ENCODE measurements at places on chromosomes 2 and 18.

- DNase-seq: no peak
These were observed 78.9 kb downstream of the EHD3 start for GRCh38 chr2:31312898-31313297.

DNA sequence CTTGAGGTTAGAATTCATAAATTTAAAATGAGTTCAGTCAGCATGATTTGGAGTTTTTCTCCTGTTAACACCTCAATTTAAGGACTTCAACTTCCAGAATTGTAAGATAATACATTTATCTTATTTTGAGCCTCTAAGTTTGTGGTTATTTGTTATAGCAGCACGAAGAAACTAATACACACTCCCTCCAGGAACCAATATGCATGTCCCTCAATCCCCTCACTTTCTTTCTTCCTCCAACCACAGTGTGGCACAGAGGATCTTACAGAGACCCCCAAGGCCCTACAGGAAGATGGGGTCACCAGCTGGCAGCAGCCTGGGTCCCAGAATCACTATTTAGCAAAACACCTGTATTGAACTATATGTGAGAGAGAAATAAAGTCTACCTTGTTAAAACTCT is 242.0 kb downstream of the RAD51AP2 start:
- DNase-seq: no peak

- no peak for DNase-seq
These were observed 105.4 kb upstream of the MMADHC start for GRCh38 chr2:149692961-149693396.

GRCh38 chr2:15059870-15060512 is 427.5 kb downstream of the LRATD1 start:
- DNase-seq: no peak

DNA sequence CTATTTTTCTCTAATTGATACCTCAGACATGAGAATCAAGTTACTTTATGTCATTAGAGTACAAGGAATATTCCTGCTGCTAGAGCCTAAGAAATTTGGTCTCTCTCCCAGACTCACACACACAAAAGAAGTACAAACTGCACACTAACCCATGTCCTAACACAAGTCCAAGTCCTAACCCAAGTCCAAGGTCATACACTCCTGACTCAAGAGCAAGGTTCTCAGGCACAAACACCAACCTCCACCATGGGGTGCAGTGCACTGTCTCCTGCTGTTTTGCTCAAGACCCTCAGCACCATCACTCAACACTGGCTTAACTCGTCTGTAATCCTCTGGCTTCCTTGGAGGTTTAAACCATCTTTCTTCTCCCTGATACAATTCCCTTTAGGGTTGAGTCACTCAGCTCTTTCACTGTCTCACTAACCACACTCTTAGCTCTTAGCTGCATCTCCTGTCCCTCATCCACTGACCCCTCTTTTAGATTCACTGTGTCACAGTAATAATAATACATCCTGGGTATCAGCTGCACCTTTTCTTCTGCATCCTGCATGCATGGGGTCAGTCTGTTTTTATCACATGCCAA is 129.8 kb downstream of the BCL2L11 start:
- no peak for DNase-seq

DNA sequence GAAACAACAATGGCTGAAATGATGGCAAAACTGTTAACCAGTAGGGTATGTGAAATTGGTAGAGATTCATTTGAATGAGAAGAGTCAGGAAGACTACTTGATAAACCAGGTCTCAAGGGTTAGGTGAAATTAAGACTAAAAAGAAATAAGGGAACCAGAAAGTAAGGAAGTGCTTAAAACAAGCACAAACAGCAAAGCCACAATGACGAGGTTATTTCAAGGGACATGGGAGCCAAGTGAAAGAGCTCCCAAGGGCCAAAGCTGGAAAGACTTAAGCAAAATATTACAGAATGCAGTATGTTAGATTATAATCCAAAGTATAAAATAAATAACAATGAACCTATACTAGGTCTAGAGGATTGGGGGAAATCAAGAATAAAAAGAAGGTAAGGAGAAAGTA is 19.3 kb upstream of the CD302 start:
- no peak for DNase-seq

GRCh38 chr2:81583311-81584108 is 1279.0 kb upstream of the LRRTM1 start:
- DNase-seq: no peak

- no peak for DNase-seq
These were observed 55.0 kb downstream of the MTHFD2 start for GRCh38 chr2:74253306-74253970.

DNA sequence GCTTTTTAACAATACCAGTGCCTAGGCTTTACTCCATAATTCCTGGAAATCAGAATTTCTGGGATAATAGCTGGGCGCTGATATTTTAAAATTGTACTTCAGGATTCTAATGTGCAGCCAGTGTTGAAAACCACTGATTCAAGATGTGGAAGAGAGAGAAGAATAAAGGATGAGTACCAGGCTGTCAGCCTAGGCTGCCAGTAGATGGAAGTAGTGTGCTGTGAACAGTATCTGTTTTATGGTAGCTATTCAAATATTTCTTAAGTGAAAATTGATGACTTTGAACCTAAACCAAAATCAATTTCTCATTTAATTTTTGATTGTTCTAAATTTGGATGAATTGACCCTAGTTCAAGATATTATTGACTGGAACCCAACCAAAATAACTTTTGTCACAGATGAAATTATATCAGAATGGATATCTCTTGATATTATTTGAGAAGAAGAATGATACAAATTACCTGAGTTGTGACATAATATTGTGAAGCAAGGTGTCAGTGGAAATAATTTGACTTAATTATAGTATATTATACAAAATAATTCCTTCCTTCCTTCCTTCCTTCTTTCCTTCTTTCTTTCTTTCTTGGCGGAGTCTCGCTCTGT is 88.0 kb downstream of the COMMD1 start:
- no peak for DNase-seq

DNA sequence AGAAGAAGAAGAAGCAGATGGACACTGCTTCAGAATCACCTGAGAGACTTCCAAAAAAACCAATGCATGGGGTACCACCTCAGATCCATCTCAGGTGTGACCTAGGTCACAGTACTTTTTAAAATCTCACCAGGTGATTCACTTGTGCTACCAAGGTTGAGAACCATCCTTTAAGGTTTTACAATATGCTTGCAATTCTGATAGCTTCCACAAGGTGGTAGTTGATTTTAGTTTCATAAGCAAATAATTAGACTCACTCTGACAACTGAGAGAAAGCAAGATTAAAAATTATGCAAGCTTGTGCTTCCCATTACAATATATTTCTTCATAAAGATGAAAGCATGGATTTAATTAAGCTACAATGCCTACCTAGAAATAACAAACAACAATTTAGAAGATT is 355.1 kb downstream of the EN1 start:
- DNase-seq: no peak

DNA sequence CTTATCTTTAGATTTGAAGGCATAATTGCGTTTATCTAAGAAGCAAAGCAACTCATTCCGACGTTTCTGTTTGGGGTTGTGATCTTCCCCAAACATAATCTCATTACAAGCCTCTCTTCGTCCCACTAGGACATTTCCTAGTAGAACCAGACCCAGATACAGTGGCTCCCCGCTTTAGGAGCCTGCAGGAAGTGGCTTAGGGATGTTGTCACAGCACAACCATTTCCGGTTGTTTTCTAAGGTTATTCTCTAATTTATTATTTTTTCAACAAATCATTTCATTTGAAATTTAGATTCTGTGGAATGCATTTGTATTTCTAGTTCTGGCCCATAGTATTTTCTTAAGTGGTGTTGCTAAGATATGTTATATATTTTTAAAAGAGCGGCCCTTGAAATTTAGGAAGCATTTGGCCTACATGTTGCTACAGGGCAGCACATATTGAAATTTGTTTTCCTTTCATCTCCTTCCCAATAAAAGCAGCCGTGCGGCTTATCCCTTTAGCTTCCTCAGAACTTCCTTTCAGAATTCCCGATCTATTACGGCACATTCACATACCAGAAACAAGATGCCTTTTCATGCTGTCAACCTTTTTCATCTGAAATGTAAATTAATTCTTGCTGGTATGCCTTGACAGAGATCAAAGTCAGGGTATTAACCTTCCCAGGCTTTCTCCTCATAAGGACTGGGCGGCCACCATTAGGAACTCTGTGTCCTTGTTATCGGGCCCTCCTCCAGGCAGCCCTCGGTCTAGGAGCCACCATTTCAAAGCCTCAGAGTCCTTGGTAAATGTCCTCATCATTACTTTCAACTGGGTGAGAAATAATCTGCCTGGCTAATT is 210.9 kb upstream of the SP5 start:
- no peak for DNase-seq

GRCh38 chr2:24317491-24317920 is 42.8 kb downstream of the ITSN2 start:
- DNase-seq: peak; percentile 13

DNA sequence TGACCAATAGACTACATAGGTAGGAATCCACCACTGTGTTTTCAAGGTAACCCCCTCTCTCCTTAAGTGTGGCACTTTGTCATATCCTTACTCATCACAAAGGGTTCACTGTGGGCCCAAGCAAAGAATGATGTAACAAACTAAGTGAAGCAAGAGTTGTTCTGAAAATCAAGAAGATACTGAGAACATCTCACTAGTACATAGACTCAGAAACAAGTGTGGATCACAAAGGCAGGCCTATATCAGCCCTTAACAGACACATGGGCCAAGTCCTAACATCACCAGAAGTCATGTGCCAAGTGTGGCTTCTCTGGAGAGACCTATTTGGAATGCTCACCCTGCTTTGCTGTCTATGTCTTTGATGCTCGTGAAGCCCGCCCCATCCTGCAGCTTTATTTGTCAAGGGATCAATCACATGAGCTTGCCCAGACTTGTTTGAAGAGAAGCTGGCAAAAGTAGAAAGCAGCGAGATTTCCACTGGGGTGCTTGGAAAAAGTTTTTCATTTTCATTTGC is 131.2 kb upstream of the TTC39C start:
- no peak for DNase-seq

GRCh38 chr2:26976237-26976636 is 5.8 kb downstream of the MAPRE3 start:
- DNase-seq: no peak

DNA sequence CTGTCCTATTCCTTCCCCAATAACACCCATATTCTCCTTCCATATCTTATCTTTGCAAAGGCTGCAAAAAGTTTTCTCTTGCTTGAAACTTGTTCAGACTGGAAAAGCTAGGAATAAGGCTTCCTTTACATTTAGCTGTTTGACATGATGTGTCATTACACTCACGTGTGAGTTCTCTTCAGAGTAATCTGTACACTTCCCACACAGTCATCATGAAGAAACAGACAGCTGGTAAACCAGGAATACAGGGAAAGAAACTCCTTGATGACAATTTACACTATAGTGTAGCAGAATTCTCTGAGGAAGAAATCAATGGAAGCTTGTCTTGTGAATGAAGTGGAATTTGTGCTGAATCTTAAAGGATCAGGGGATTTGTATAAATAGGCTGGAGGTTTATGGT is 628.6 kb upstream of the CDH2 start:
- DNase-seq: no peak

- DNase-seq: no peak
These were observed 185.9 kb downstream of the CDH7 start for GRCh38 chr18:65936678-65937077.

- DNase-seq: no peak
These were observed 28.3 kb downstream of the MTHFD2 start for GRCh38 chr2:74226648-74227213.

DNA sequence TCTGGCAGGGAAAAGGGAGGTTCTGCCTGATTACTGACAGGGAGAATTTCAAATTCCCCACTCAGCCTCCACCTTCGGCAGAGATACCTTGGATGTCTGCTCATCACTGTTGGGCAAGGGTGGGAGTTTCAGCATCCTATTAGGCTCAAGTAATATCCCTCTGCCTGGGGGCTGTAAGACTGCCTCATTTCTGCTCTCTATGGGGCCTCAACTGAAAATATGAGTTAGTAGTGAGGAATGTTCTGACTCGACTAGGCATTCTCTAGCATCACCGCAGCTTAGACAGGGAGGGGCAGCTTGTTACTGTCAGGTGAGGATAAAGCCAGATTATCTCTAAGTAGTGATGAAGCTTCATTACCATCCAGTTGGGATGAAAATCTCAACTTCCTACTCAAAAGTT is 87.7 kb upstream of the LRP1B start:
- no peak for DNase-seq
